Thyroid gland (tissue), 4 donors: ENCODE measurements at places on chromosomes 16 and 17. TPM values are rescaled to one million over a fixed set of nuclear protein-coding genes. Genes with fewer than 3 reads are reported as not detected.
A peak's percentile ranks its signal among the peaks of the same experiment; 100 is the strongest.

The MYOCD gene
- 0.89 TPM for total RNA-seq

The NCOR1 gene
- total RNA-seq: 205 TPM

DNA sequence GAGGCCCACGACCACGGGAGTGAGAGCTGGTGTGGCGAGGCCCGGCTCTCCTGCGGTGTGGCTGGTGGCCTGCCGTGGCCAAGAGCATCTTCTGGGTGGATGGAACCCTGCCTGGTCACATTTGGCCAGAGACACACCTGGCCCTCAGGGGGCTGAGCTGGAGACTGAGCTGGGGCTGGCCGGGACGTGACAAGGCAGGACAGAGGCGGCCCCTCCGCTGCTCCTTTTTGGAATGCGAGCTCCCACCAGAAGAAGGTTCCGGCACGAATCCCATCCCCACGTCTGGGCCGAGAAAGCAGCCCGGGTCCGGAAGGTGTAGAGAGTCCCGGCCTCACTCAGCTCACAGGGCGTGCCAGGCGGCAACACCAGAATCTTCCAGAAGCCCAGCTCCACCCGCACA lies 26.0 kb upstream of the CHMP6 start:
- no peaks in the 10 kb centered on the region for H3K27me3 ChIP-seq
- H3K36me3 ChIP-seq: no peaks in the 10 kb centered on the region
- H3K27ac ChIP-seq: no peak overlapping the region
- DNase-seq: no peak
- H3K4me3 ChIP-seq: no peak overlapping the region

- no peaks in the 10 kb centered on the region for H3K36me3 ChIP-seq
- H3K4me3 ChIP-seq: no peak overlapping the region
- DNase-seq: no peak
Measured at GRCh38 chr17:12282056-12282455, 261.4 kb downstream of the MAP2K4 start.

DNA sequence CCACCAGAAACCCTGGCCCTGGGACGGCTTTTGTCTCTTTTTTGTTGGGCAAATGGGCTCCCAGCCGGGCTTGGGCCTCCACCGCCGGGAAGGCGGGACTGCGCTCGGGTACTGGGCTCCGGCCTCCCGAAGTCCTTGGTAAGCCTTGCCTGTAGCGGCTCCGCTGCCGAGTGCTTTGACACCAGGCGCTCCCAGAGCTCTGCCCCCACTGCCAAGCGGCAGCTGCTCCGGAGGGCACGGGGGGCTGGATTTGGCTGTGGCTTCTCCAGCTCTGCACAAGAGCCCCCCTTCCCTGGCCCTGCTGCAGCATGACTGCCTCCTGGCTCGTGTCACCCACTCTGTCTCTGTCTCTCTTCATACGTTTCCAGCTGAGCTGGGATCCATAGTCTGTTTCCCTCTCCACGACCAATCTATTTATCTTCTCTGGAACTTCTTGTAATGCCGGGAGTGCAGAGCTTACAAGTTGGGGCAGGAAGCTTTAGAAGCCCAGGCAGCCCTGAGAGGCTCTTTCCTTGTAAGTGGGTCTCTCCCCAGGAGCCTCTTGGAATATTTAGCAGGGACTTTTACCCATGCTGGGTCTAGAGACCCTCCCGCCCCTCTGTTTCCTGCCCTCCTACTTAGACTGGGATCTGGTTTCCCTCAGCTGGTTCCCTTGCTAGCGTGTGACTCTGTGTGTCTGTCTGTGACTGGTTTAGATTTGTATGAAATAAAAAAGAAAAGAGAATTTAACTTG lies 246.9 kb upstream of the GSE1 start:
- H3K27me3 ChIP-seq: no peaks in the 10 kb centered on the region
- no peak for DNase-seq
- H3K27ac ChIP-seq: no peak overlapping the region
- peaks cover 23% of the 10 kb centered on the region for H3K4me1 ChIP-seq
- H3K36me3 ChIP-seq: no peaks in the 10 kb centered on the region
- H3K4me3 ChIP-seq: no peak overlapping the region

- H3K27ac ChIP-seq: no peak overlapping the region
- peaks cover 3% of the 10 kb centered on the region for H3K4me1 ChIP-seq
- H3K36me3 ChIP-seq: peaks cover 30% of the 10 kb centered on the region
- H3K27me3 ChIP-seq: peaks cover 17% of the 10 kb centered on the region
- peak overlapping the region; percentile 4 for H3K4me3 ChIP-seq
Measured at GRCh38 chr17:42780851-42781638, 635 bp downstream of the WNK4 start.
